ENCODE measurements at places on chromosomes 2 and 18.

- DNase-seq: no peak
Measured at GRCh38 chr2:169676357-169676756, 17.8 kb downstream of the CFAP210 start.

DNA sequence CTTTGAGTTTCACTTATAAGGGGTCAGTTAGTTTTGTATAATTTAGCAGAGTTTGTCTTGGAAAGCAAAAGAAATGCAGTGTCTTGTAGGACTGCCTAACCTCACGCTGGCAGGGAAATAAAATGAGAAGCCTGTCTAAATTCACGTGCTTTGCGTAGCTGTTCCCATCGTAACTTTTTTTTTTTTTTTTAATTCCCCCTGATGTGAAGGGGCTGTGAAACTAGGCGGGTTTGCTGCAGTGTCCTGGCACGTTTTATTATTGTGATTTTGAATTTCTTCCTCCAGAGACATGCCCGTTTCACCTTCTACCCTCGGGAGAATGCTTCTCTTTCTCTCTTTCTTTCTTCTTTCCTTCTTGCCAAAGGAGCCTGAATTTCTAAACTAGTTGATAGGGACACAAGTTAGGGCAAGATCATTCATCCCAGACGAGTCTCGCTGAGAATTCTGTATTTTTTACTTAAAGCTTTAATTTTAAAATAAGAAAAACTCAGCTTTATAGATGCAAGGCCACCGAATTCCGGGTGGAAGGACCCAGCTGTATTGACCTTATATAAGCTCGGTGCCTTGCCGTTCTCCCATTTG is 2.3 kb downstream of the MEIS1 start:
- DNase-seq: peak; percentile 31

DNA sequence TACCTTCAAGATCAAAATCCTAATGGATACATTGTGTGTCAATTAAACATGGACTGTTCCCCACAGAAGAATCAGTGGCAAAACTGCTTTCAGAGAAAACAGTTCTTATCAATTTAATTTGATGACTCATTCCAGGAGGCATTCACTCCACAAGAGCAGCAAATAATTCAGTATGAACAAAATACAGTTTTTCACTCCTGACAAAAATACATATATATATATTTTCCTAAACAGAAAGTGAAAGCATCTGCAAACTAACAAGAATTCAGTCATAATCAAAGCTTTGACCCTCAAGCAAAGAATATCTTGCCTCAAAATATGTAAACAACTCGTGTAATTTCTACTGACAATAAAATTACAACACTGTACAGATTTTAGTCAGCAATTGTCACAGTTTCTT is 685.1 kb upstream of the SLC8A1 start:
- DNase-seq: no peak

GRCh38 chr18:39770399-39770798 is 2184.6 kb upstream of the PIK3C3 start:
- no peak for DNase-seq

GRCh38 chr2:132953771-132954170 is 283.8 kb upstream of the LYPD1 start:
- no peak for DNase-seq

- no peak for DNase-seq
Measured at GRCh38 chr2:47024046-47024445, 108.4 kb upstream of the MCFD2 start.

DNA sequence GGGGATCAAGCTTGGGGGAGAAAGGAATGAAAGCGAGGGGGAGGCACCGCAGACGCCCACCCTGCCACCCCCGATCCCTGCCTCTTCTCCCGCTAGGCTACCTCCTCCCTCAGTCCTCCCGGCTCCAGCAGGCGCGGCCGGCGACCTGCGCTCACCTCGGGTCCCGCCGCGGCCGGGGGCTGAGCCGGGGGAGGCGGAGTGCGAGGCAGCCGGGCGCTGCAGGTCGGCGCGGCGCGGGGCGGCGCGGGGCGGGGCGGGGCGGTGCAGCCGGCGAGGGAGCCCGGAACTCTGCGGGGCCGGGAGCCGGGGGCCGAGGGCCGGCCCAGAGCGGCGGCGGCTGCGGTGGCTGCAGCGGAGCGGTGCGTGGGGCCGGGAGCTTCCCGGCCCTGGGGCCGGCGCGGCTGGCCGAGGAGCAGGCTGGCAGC is 477 bp downstream of the ACVR1 start:
- no peak for DNase-seq

DNA sequence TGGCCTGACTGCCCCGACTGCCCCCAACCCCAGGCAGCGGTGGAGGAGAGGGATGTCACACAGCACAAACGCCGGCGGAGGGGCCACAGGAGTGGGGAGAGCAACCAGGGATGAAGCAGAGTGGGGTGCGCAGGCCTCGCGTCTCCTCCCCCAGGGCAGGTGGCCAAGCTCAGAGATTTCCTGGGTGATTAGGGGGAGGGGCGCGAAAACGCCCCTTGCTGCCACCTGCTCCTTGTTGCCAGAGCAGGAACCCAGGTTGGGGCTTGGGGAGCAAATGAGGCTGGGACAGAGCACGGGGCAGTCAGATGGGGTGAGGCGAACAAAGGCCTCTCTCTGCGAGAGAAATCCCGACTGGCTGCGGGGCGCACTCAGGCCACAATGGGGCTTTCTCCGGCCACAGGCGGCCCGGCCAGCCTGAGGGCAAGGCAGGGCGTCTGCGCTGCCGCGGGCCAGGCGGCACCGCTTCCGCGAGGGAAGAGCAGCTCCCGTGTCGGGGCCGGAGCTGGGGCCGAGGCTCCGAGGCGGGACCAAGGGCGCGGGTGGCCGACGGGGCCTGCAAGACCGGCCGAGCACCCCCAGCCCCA is 11.5 kb downstream of the TEX44 start:
- no peak for DNase-seq

DNA sequence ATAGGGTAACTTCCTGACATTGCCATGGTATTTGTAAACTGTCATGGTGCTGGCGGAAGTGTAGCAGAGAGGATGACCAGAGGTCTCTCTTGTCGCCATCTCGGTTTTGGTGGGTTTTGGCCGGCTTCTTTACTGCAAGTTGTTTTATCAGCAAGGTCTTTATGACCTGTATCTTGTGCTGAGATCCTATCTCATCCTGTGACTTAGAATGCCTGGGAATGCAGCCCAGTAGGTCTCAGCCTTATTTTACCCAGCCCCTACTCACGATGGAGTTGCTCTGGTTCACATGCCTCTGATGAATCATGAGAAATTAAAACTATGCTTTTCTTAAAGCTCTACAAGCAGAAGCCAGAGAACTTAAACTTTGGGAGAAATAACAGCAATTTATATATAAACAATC is 12.7 kb upstream of the NFU1 start:
- DNase-seq: peak; percentile 32

- no peak for DNase-seq
Measured at GRCh38 chr2:52956766-52957165, 810.8 kb upstream of the CHAC2 start.

DNA sequence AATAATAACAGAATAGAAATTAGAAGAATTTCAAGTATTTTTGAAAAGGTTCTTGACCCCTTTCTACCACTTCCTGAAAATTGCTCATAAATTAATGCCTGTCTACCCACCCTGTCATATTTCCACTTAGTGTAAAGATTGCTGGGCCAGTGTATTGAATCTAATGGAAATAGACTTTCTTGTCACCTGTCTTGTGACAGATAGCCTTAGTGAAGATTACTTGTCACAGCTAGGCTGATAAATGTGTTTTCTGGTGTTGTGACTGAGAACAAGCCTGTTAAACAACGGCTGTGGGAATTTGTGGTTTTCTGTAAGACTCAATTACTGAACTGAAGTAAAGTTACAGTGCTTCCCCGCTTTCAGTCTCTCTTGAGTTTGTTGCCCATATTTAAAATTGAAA is 37.0 kb downstream of the PIK3C3 start:
- DNase-seq: peak; percentile 7

Measured in fibroblast of skin of right quadriceps (primary cell).